ENCODE measurements at places on chromosomes 11 and 22.

- no peak for DNase-seq
Measured at GRCh38 chr11:60305906-60306619, 21.0 kb upstream of the MS4A6E start.

- no peak for DNase-seq
Measured at GRCh38 chr11:14125529-14125928, 163.0 kb downstream of the SPON1 start.

DNA sequence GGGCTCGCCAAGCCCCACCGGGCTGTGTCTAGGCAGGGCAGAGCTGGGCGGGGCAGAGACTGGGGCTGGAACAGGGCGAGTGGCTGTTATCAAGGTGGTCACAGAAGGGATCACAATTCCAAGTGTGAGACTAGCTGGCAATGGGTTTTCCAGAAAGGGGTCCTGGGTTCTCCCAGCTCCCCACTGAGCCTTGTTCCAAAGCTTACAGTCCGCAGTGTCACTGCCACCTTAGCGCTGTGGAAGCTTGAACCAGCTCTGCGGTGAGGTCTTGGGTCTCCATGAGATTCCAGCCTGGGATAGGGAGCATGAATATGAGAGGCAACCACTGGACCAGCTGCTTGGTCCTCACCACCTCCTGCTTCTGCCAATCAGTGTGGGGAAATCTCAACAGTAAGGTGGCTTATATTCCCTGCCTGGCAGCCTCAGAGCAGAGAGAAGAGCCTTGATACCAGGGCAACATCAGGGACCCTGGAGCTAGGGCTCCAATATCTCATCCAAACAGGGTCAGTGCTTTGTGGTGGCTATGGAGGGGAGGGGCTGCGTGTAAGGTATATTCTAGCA is 831 bp downstream of the CD44 start:
- DNase-seq, result no peak

- no peak for DNase-seq
Measured at GRCh38 chr11:34915136-34916014, 804 bp downstream of the APIP start.

DNA sequence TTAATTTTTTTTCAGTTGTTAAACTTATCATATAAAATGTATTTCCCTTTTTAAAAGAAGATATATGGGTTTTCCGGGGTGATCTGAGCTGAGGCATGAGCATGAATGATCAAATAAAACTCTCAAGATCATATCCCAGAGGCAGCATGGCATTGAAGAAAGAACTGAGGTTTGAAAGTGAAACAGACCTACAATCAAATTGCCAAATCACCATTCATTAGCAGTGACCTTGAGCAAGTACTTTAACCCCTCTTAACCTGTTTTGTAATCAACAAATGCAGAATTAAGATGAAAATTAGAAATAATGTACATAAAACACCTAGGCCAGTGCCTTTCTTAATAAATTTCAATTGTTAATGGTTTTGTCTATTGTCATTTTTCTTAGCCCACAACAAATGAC is 116.0 kb downstream of the RBFOX2 start:
- DNase-seq, result no peak

- peak; percentile 84 for DNase-seq
Measured at GRCh38 chr11:118930094-118930712, 4.5 kb upstream of the BCL9L start.

GRCh38 chr11:70159627-70160570 is 43.2 kb upstream of the FADD start:
- DNase-seq, result no peak

GRCh38 chr11:120511820-120512738 is 531 bp downstream of the GRIK4 start:
- DNase-seq, result no peak

DNA sequence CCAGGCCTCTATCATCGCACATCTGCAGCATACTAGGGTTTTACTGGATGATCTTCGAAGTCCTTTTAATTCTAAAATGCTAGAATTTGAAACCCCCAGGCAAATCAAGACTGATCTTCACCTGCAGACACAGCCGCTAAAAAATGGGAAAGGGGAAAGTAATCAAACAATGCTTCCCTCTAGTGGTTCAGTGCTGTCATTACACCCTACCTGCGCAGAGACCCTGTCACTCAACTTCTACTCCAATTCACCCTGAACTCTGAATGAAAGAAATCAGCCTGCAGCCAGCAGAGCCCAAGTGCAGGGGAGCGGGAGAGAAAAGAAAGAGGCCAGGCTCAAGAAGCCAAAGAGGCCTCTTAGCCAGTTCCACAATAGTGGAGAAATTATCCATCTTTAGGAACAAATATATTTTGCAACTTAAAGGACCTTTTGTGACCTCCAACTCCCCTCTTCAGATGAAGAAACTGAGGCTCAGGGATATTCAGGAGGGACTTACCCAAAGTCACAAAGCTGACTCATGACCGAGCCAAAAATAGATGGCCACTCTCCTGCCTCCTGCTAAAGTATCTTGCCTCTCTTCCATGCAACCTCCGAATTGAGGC is 33.0 kb downstream of the SERGEF start:
- peak; percentile 19 for DNase-seq

DNA sequence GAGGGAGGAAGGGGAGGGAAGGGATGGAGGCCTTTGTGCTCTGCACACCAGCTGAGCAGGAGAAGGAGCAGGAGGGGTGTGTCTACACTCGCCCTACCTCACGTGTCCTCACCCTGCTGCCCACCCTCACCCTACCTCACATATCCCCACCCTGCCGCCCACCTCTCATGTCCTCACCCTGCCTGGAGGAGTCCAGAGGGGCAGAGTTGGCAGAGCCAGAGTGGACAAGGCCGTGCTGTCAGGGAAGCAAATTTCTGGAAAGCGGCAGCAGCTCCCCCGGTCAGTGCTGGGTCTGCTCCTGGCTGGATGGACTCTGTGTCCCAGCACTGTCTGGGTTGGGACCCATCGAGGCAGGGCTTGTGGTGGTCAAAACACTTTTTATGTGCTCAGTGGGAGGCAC is 799.6 kb downstream of the BRD1 start:
- DNase-seq, result no peak

DNA sequence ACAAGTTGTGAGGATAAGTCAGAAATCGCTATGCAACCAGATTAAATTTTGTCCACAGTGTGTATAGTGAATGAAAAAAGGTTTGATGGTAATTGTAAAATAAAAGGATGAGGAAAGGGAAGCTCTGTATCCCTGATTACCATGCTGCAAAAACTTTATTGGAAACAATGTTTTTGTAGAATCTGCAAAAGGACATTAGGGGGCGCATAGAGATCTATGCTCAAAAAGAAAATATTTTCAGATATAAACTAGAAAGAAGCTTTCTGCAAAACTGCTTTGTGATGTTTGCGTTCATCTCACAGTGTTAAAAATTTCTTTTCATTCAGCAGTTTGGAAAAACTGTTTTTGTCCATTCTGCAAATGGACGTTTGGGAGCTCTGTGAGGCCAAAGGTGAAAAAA is 390.5 kb downstream of the OR4C45 start:
- no peak for DNase-seq

DNA sequence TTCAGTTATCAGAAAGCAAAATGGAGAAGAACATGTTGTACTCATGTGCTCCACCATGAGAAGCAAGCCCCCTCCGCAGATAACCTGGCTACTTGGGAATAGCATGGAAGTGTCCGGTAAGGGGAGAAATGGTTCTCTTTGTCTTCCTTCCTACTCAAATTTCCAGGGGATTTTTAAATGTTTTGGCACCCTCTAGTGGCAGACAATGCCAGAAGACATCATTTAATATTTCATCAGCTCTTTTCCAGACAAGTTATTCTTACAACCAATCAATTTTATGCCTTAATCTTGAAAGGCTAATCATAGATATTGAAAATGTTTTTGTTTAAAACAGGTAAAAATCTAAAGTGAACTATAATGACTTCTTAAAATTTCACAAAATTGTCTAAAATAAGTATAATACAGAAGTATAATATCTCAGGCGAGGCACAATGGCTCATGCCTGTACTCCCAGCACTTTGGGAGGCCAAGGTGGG is 15.7 kb downstream of the CRTAM start:
- peak; percentile 20 for DNase-seq

GRCh38 chr11:78262691-78263090 is 74.0 kb downstream of the USP35 start:
- DNase-seq, result no peak

- no peak for DNase-seq
Measured at GRCh38 chr11:102446606-102447005, 6.0 kb downstream of the TMEM123 start.

DNA sequence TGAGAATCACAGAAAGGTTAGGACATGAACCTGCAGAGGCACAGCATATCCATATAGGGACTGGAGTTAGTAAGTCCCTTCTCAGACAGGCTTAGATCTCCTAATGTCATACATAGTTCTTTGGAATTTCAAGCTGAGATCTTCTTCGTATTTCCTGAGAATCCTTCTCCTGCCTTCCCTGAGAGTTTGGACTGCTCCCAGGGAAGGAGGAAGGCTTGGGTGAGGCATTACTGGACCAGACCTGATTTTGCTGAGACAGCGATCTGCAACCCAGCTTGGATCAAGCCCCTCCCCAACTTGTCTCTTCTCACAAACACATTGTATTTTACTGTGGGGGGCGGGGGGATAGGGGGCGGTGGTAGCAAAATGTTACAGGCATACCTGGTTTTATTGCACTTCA is 108.5 kb downstream of the TSPAN18 start:
- DNase-seq, result no peak
